ENCODE measurements at places on chromosomes 7 and 10.

DNA sequence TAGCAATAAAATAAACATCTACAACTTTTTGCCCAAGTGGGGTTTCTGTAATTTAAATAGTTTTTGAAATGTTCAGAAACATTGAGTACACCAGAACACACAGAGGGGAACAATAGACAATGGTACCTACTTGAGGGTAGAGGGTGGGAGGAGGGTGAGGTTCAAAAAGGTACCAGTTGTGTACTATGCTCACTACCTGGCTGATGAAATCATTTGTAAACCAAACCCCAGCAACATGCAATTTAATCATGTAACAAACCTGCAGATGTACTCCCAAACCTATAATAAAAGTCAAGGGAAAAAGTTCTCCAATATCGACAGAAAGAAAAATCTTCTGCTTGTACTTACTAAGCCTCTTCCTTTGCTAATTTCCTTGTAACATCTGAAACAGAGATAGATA lies 4.2 kb upstream of the TES start:
- DNase-seq, result no peak

GRCh38 chr7:82382276-82382675 lies 61.3 kb downstream of the CACNA2D1 start:
- no peak for DNase-seq

GRCh38 chr7:77200542-77200941 lies 923 bp upstream of the FGL2 start:
- DNase-seq, result no peak

DNA sequence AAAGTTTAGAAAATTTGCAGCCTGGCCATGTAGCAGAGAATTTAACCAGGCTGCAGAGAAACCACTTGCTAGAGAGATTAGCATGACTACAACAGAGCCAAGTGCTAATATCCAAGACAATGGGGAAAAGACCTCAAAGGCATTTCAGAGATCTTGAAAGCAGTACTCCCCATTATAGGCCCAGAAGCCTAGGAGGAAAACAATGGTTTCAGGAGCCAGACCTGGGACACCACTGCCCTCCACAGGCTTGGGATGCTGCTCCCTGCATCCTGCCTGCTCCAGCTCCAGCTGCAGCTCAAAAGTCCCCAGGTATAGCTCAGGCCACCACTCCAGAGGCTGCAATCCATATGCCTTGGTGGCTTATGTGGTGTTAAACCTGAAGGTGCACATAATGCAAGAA lies 101.5 kb upstream of the TMEM72 start:
- no peak for DNase-seq

GRCh38 chr7:41567731-41568114 lies 135.2 kb downstream of the INHBA start:
- DNase-seq, result no peak

DNA sequence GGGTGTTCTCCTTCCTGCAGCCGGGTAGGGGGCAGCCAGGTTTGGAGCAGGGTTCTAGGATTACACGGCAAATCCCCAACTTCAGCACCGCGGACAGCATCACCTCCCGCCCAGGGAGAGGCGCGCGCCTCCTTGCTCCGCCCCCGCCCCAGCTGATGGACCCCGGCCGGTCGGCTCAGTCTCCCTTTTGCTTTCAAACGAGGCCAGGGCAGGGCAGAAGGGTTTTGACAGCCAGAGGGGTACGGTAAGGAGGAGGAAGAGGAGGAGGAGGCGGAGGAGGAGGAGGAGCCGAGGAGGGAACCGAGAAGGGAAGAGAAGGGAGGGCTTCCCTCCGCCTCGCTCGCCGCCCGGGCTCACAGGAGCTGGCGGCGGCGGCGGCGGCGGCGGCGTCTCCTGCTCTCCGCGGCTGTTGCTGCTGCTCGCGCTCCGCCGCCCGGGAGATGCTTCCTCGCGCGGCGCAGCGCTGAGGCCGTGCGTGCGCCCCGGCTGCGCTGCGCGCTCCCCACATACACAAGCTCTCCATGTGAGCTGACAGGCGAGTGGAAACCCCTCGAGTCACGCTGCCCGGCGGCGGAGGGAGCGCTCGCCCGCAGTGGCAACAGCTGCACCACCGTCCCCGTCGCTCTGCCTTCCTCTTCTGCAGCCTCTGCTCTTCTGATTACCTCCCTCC lies 615 bp upstream of the CNTNAP2 start:
- no peak for DNase-seq

GRCh38 chr10:61830846-61831273 lies 70.6 kb upstream of the ARID5B start:
- no peak for DNase-seq

DNA sequence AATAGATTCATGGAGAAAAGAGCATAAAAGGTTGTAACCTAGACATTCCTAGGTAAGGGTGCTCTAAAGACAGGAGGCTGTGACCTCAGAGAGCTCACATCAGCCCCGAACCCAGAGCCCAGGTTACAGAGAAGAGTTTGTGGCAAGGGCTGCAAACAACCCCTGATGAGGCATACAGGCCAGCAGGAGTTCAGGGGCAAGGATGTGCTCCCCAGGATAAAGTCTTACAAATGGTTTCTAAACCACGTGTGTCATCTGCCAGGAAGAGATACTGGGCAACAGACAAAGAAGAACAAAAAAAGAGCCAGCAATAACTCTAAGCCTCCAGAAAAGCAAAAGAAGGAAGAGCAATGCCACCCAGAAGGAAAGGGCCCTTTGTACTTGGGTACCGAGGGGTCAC lies 27.7 kb downstream of the NCAPG2 start:
- DNase-seq, result no peak

GRCh38 chr10:133396035-133396624 lies 2.2 kb downstream of the MTG1 start:
- DNase-seq, result no peak

DNA sequence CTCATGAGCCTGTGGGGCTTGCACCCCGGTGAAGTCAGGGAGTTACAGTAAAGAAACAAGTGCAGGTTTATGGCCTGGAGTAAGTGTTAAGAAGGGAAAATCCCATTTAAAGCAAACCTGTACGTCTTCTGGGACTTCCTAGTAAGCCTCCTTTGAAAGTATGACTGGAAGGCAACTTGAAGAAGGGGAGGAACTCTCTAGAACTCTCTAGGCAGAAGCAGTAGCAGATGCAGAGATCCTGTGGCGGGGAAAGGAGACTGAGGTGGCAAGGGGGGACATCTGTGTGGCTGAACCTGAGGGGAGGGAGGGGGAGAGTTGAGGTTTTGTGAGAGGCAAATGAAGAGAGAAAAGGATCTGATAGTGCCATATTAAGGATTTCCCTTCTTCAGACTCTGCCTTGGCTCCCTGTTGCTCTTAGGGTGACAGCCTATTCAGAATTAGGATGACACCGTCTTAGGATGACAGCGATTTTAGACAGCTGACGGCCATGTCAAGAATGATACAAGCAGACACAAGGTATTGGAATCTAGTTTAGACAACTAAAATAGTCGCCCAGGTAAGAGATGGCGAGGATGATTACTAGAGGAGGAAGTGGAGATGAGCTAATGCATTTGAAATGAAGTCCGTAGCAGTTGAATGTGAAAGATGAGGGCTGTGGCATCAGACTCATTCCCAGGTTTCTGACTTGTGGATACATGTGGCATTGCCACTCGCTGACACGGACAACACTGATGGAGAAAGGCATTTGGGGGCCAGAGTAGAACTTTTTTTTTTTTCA lies 29.0 kb downstream of the CUL1 start:
- no peak for DNase-seq

- no peak for DNase-seq
Observed at GRCh38 chr10:123771877-123772644, 105.9 kb downstream of the GPR26 start.

DNA sequence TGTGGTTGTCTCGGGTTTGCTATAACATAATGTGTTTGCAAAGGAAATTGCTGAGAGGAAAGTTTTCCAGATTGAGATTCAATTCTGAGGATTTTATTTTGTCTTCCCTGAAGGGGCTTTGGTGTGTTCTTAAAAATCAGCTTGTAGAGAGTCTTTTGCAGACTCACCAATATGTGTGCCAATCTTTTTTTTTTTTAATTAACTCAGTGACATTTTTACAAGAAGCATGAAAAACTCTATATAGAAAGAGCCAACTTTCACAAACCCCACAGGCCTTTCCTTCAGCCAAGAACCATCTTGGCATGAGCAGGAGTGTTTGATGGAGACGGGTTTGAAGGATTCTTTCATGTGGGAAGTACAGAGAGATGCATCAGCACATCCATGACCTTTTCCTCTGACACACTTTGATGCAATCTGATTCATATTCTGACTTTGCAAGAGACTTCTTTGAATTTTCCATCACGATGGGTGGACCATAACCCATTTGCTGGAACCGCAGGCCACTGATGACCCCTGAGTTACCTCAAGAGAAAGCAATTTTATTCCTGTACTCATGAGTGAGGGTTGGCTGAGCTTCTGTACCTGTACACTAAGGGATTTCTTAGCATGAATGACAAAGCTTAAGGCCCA lies 892.6 kb downstream of the XPNPEP1 start:
- no peak for DNase-seq

- DNase-seq, result no peak
Observed at GRCh38 chr7:117673839-117674238, 194.0 kb downstream of the CFTR start.

DNA sequence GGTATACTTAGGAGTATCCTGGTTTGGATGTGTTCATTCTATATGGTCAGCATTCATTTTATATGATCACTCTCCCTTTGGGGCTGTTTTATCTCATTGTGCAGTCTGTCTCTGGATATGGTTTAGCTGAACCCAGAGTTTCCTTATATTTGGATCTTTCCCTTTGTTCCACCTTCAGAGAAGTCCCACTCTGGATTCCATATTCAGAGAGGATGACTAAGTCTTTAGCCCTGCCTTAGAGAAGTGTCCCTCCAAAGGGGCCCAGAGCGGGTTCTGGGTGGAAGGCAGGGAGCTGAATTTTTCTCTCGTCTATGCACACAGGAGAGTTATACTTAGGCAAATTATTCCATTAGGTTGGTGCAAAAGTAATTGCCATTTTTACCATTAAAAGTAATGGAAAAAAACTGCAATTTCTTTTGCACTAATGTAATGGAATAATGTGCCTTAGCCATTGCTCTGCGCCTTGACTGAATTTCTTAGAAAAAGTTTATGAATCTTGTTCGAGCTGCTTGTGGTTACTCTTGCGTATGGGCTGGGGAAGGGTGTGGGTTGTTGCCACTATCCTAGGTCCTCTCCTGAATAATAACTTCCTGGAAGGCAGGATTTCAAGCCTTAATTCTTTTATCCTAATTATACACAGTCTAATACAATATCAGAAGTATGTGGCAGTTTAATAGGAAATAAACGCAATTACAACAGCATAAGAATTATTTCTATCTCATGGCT lies 74.2 kb upstream of the MTPN start:
- DNase-seq, result no peak

- DNase-seq, result no peak
Observed at GRCh38 chr10:28087661-28088351, 88.9 kb upstream of the ODAD2 start.

GRCh38 chr10:48740988-48741387 lies 56.3 kb downstream of the WDFY4 start:
- no peak for DNase-seq

DNA sequence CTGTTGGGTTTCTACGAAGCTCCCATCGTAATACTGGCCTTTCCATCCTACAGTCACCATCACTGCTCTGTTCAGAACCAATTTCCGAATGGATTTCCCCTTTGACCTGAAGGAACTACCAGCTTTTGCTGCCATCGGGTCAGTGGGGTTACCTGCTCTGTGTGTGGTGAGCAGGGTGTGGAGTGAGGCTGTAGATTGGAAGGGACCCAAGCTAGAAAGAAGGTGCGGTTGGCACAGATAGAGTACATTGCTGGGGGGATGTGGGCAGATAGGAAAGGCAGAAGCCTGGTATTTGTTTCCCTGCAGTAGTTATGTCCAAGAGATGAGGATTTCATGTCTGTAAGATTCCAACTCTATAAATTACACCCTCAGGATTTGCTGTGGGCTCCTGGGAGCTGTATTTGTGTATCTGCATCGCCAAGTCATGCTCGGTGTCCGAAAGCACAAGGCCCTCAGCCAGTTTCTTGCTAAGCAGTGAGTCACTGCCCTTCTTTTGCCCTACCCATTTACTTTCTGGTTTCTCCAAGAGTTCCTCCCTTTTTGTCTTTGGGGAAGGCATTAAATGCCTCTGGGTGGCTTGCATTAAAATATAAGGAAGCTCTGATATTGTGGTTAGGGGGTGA lies 15.4 kb downstream of the CLCN1 start:
- DNase-seq, result no peak

- DNase-seq, result no peak
Observed at GRCh38 chr10:119189811-119190282, 11.2 kb upstream of the PRDX3 start.

All from stimulated activated CD8-positive, alpha-beta memory T cell treated with anti-CD3 and anti-CD28 coated beads, Interleukin-15, amount 100 ng/mL, for 24 hours (primary cell).